ENCODE measurements at places on chromosomes 11 and 22.

DNA sequence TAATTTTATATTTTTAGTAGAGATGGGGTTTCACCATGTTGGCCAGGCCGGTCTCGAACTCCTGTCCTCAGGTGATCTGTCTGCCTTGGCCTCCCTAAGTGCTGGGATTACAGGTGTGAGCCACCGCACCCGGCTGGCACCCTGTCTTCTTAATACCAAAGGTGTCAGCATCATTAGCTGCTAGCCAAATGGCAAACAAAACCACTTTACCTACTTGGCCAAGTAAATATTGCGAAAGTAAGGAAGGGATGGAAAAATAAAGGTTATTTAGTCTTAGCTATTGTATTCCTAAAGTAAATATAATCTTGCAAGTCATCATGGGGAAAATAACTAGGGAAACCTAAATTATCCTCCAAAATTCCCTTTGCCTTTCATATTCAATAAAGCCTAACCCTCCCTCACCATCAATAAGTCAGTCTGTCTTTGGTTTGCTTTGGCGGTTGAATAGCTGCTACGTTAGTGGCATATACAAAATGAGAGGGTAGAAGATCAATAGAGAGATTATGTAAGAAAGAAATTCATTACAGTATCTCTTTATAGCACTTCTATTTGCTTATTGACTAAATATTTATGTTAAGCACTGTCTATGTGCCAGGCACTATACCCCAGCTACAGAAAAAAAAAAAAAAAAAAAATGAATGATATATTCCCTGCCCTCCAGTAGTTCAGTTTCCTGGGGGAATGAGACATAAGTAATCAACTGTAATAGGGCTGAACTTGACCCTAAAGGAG, 40.2 kb upstream of the CFAP300 start:
- DNase-seq, result no peak

GRCh38 chr22:44823396-44823795, 71.0 kb downstream of the ARHGAP8 start:
- DNase-seq, result no peak

DNA sequence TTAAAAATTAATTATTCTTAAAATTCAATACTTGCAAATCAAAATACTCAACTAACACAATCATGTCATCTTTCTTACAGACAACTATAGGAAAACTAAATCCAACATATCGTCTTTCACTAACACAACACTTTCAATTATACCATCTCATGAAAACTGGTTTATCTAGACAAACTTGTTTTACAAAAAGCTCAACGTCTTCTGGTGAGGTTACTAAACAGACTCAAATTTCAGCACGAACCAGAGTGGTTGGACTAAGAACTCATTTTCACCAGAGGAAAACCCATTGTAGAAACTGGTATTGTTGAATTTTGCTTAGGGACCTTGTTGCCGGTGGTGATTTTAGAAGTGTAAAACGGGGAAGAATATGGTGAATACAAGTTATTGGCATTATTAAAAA, 52.2 kb downstream of the NUP98 start:
- no peak for DNase-seq

- DNase-seq, result no peak
Measured at GRCh38 chr22:35399114-35399677, 744 bp upstream of the MCM5 start.

DNA sequence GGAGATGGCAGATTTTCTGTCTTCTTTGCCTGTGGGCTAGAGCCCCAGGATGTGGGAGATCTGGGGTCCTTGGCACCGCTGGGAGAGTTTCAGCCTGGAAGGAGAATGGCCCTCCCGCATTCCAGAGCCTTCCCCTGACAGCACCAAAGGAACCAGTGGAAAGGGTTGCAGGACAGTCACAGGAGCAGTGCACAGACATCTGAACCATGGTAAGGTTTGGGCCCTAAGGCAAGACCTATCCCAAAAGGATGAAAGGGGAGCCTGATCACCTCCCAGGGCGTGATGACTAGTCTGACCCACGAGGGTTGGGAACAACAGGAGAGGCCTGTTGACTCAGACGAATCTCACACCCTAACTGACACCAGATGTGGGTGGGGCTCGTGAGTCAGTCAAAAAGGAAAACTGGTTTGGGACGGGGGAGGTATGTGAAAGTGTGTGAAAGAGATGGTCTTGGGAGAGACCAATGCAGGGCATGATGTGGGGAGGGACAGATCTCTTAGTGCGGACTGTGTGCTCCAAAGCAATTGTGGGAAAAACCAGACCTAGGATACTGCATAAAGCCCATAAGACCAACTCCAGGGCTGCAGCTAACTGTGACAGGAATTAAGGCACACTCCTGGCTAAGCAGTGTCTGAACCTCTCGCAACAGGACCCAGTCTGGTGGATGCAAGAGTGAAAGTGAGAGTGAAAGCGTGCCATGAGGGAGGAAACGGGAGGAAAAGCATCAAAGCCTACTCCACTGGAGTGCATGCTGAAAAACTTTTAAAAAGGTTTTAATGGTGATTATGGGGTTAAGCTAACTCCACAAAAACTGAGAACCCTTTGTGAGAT, 39.1 kb upstream of the GLYAT start:
- no peak for DNase-seq

Measured in activated CD8-positive, alpha-beta memory T cell treated with anti-CD3 and anti-CD28 coated beads for 1 hour (primary cell).